RPMI7951 (cell line): ENCODE measurements at places on chromosomes 6 and 20. TPM values are rescaled to one million over a fixed set of nuclear protein-coding genes. Genes with fewer than 3 reads are reported as not detected.

Gene LPIN3
- total RNA-seq = 4.5 and 6.0 TPM in 2 replicates

DNA sequence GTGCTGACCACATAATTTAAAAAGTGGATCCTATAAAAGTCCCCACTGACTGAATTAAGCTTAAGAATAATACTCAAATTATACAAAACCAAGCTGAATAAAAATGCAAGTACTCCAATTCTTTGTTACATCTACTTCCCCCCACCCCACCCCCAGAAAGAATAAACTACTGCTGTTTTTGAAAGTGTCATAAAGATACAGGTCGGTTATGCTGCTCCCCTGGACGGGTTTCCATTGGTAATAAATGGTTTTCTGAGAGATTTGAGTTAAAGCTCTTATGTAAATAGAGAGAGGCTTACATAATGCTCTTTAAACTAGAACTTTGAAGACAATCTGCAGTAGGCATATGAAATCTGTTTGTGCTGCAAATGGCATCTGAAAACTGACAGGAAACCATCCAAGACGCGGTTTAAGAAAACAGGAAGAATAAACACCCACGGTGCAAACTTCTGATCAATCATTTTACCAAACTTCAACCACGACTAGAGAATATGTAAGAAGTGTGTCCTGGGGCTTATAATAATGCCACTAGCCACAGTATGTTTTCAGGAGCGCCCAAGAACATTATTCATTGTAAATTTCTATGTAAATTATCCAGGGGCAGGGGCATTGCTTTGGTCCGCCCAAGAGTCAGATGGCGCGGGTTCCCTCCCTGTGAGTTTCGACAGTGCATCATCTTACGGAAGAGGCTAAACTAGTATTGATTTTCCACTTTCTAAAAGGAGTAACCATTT, 10.8 kb upstream of the POU3F2 start:
- no peak for DNase-seq

GRCh38 chr6:30942338-30943060, 1.7 kb downstream of the MUCL3 start:
- DNase-seq = peak; percentile 84

- DNase-seq = peak; percentile 55
Measured at GRCh38 chr20:49790077-49790798, 22.4 kb upstream of the SLC9A8 start.

Gene VSX1
- 2.8 and 3.8 TPM in 2 replicates for total RNA-seq

Gene C20orf144
- total RNA-seq = 0.24 and 0.39 TPM in 2 replicates

- no peak for DNase-seq
Measured at GRCh38 chr6:64050590-64050989, 415.0 kb downstream of the PHF3 start.

- no peak for DNase-seq
Measured at GRCh38 chr6:157822245-157823000, 623 bp upstream of the SNX9 start.

DNA sequence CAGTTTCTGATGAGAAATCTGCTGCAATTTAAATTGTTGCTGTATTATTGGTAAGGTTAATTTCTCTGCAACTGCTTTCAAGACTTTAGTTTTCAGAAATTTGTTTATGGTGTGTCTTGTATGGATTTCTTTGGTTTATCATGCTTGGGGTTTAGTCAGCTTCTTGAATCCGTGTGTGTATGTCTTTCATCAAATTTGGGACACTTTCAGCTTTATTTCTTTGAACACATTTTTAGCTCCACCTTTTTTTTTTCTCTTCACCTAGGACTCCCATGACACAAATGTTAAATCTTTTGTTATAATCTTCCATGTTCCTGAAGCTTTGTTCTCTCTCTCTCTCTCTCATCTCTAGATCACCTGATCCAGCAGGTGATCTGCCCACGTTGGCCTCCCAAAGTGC, 13.4 kb upstream of the TP53TG5 start:
- DNase-seq = no peak

DNA sequence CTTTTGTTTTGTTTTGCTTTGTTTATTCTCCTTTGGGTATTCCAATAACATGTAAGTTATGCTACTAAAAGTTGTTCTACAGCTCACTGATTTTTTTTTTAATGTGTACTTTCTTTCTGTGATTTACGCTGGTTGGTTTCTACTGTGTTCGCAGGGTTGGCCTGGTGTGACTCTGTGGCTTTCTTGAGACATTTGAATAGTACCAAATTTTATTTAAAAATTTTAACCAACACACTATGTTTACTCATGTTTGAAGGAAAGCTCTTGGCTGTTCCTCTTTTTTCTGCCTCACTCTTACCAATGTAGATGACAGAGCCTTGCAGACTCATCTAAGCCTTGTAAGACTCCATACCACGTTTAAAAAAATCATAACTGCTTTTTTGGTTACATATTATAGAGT, 1784.9 kb upstream of the DEFB115 start:
- no peak for DNase-seq

Gene SDC4
- total RNA-seq = 88.2 and 103 TPM in 2 replicates

Gene SRMS
- not detected in 2 replicates for total RNA-seq

Gene FILIP1
- not detected in 2 replicates for total RNA-seq
